ENCODE measurements at places on chromosomes 12 and 14.

- no peak for DNase-seq
Measured at GRCh38 chr12:19819231-19819630, 379.9 kb downstream of the AEBP2 start.

DNA sequence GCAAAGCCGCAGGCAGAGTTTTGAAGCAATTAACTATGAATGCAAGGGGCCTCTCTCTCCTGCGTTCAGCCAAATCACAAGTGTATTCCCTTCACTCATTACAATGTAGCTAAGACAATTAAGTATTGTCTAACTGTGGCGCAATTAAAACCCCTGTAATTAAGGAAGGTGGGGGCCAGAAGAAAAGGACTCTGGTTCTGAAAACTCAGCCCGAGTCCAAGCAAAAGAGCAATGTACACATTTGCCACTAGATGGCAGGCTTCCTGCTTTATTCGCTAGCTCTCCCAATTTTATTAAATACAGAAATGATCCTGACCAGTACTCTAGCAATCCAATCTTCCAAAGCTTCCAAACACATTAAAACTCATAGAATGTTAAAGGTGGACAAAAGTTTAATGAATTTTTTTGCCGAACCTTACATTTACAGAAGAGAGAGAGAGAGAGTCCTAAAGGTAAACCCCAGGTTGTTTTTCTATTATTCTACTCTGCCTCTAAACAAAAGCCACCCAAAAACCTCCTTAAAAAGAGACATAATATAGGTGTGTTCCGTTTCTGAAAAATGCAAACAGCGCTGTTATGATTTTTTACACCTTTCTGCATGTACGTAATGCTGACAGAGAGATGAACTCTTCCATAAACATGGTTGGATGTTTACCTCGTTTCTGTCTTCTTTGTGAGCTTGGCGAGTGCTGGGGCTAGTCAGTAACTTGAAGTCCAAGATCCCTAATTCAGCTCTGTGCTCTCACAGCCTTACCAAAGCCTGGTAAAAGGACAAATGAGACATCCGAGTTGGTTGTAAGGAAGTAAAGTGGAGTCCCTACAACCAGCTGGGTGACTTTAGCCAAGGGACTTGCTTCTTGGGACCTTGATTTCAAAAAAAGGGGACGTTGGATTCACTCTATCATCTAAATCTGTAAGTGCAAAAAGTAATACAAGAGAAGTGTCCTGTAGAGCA is 50.9 kb upstream of the VASH1 start:
- peak; percentile 44 for DNase-seq

DNA sequence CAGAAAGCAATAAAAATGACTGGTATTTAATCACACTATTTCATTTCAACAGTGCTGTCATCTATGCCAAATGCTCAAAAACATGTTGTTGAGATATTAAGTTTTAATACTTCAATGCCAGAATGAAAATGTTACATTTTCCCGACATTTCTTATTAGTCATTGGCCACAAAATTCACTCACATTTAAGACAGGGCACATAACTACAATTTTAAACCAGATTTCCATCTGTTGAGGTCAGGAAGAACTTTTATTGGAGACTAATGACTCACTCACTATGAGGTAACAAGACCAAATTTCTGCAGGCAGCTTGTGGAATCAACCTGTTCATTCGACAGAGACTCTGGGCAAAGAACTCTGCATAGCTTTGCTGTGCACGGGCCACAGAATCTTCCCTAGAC is 36.8 kb downstream of the PPTC7 start:
- DNase-seq: no peak

- DNase-seq: no peak
Measured at GRCh38 chr14:87547536-87547935, 445.4 kb downstream of the GALC start.

DNA sequence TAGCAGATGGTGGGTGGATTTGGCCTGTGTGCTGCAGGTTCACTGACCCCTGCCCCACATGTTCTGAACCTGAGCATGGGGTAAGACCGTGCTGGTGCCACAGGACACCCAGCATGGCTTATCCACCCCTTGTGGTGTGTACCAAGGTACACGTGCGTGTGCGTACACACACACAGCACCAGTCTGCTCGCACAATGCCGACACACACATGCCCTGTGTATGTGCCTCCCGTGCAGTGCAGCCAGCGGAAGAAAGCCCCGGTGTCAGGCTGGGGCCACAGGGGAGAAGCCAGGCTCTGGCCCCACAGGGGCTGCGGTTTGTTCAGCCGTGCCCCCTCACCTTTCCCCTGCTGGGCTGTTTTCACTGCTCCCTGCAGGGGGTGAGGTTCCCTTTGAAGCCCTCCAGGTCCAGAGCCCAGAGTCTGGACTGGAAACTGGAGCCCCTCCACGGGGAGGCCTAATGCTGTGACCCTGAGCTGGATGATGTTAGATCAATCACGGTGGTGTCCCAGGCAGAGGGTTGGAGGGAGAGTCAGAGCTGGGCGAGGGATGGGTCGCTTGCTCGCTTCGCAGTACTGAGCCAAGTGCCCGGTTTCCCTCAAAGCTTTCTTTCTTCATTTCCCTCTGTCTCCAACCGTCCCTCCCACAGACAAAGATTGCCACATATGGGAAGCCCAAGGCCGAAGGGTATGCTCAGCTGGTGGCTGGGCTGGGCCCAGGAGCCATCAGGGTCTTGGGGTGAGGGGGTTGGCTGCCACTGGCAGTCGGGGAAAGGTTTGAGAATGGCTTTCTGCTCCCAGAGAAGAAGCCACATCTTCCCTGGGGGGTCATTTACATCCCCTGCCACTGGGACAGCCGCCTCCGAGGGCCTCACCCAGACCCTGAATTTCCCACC is 6.2 kb downstream of the DTX1 start:
- DNase-seq: no peak

GRCh38 chr12:12836571-12836970 is 23.4 kb downstream of the DDX47 start:
- no peak for DNase-seq

GRCh38 chr12:43284486-43285158 is 267.4 kb downstream of the ADAMTS20 start:
- no peak for DNase-seq

GRCh38 chr14:105200074-105200473 is 19.0 kb upstream of the NUDT14 start:
- DNase-seq: no peak

GRCh38 chr14:41385797-41386196 is 220.9 kb upstream of the LRFN5 start:
- DNase-seq: no peak

DNA sequence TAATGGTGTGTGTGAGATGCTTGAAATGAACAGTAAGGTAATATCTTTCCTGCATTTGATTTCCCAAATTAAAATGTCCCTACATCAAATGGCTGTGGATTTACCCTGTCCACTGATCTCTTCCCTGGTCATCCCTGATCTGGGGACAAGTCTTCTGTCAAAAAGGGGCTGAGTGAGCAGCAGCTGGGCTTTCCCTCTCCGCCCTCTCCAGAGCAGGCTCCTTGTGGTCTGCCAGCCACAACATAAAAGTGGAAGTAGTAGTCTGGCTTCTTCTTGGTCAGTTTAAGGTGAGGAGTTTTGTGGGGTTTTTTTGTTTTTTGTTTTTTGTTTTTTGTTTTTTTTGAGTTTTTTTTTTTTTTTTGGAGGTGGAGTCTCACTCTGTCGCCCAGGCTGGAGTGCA is 25.2 kb upstream of the PLXNC1 start:
- no peak for DNase-seq

GRCh38 chr12:53532524-53533445 is 25.5 kb upstream of the NPFF start:
- DNase-seq: no peak

GRCh38 chr14:47935332-47935731 is 259.9 kb upstream of the MDGA2 start:
- no peak for DNase-seq

GRCh38 chr12:20436316-20436715 is 68.0 kb downstream of the PDE3A start:
- DNase-seq: no peak

DNA sequence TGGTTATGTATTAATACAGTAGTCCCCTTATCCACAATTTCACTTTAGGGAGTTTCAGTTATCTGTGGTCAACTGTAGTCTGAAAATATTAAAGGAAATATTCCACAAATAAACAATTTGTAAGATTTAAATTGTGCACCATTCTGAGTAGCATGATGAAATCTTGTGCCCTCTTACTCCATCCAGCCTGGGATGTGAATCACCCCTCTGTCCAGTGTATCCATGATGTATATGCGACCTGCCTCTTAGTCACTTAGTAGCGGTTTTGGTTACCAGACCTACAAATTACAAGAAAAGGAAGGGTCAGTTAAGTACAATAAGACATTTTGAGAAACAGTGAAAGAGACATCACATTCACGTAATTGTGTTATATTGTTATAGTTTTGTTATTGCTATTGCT is 39.9 kb upstream of the MDGA2 start:
- DNase-seq: no peak

- DNase-seq: no peak
Measured at GRCh38 chr14:63656194-63656593, 14.5 kb upstream of the WDR89 start.

DNA sequence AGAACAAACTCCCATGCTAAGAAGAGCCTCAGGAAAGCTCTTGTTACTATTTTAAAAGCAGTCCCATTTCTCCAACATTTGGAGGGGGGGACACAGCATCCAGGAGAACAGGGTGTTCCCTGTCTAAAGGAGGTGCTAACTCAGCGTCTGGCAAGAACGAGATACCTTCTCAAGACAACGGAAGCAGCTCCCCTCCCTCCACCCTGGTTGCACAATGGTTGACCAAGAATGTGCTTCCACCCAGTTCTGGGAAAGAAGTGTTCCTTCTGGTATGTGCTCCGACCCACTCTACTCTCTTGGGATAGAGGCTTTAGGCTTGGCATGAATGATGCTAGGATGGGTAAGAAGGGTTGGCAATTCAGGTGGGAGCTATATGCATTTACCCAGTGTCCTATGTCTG is 1.5 kb upstream of the KRT6A start:
- no peak for DNase-seq

- DNase-seq: no peak
Measured at GRCh38 chr12:53972152-53972702, 699 bp upstream of the HOXC11 start.

DNA sequence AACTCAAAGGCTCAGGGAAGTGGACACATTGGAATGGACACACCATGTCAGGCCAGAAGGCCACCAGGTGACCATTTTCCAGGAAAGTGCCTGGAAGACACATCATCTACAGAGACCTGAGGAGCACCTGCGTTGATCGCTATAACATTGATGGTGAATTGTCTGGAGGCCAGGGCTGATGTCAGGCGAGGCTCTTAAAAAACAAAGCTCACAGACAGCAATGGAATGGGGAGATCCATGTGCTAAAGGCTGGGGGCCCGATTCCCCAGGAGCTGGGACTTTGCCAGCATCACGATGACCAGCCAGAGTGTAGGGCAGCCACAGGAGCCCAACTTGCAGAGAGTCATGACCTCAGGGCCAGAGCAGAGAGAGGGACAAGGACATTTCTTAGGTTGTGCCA is 30.3 kb downstream of the DIO3 start:
- no peak for DNase-seq

- DNase-seq: no peak
Measured at GRCh38 chr12:110271015-110271414, 10.0 kb upstream of the ATP2A2 start.

- DNase-seq: no peak
Measured at GRCh38 chr12:43884683-43885410, 49.0 kb downstream of the TMEM117 start.

DNA sequence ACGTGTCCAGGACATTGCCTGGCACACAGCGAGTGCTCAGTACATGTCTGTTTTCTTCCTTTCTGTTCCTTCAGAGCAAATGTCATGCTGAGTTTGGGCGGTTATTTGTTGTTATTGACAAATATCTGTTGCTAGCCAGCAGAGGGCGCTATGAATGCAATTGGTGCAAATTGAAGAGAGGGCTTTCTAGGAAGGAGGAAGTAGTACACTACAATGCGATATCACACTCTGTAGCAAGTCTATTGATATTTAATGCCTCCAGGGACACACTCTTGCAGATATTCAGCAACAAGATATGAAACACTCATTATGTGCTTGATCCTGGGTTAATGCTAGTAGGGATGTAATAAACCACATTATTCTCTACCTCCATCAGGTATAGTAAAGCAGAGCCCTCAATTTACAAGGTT is 267.3 kb upstream of the SRRM4 start:
- peak; percentile 30 for DNase-seq

GRCh38 chr12:1920436-1920835 is 2.0 kb upstream of the CACNA2D4 start:
- DNase-seq: no peak

- no peak for DNase-seq
Measured at GRCh38 chr12:115949675-115950074, 327.8 kb downstream of the MED13L start.

DNA sequence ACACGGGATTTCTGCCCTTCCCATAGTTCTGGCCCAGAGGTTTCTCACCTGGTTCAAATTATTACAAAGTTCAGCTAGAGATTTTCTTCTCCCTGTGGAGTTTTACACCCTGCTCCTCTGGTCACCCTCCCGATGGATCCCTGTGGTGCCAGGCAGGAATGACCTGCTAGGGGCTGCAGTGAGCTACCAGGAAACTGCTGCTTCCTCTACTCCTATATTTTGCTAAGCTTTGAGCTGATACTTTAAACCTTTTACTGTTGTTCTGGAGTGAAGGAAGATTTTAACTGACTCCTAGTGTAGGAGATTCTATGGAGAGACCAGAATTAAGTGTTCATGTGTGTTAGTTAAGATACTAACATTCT is 30.4 kb upstream of the LRIG3 start:
- no peak for DNase-seq

- no peak for DNase-seq
Measured at GRCh38 chr12:99454539-99455172, 192.9 kb upstream of the GARIN6 start.

GRCh38 chr12:113907446-113908180 is 58.5 kb downstream of the RBM19 start:
- no peak for DNase-seq

DNA sequence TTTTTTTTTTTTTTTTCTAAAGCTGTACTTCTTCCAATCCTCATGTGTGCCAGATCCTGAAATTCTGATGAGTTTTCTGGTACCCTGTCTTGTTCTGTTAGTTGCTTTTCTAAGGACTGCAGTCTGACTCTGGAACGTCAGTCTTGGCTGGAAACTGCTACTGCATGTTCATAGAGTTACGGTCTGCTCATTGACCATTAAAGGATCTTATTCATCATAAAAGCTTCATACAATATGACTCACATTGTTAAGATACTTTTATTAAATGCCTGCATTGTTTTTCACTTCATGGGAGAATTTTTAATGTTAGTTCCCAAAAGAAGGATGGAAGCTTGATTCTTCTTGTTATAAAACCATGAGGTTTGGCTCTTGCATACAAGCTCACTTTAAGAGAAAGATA is 233.6 kb downstream of the SYT10 start:
- no peak for DNase-seq

GRCh38 chr12:131564845-131565244 is 146.0 kb upstream of the SFSWAP start:
- peak; percentile 91 for DNase-seq

DNA sequence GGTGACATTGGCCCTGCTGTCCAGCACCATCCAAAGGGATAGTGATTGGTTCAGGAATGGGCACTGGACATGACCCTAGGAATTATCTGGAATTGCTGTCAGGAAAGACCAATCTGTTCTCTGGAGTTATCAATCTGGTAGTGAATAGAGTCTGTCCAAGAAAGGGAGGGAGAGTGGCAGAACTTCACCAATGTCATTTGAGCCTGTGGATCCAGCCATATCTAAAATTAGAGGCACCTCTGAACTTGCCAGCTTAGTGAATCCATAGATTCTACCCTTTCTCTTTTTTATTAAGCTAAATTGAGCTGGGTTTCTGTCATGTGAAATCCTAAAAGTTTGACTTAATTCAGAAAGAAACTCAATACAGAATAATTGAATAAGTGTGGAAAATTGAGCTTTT is 93.9 kb downstream of the NKX2-1 start:
- no peak for DNase-seq

All from SK-N-DZ (cell line).